Stimulated activated CD8-positive, alpha-beta memory T cell treated with anti-CD3 and anti-CD28 coated beads, Interleukin-2, amount 100 ng/mL, for 48 hours (primary cell): ENCODE measurements at places on chromosomes 11 and 22.
A peak's percentile ranks its signal among the peaks of the same experiment; 100 is the strongest.

DNA sequence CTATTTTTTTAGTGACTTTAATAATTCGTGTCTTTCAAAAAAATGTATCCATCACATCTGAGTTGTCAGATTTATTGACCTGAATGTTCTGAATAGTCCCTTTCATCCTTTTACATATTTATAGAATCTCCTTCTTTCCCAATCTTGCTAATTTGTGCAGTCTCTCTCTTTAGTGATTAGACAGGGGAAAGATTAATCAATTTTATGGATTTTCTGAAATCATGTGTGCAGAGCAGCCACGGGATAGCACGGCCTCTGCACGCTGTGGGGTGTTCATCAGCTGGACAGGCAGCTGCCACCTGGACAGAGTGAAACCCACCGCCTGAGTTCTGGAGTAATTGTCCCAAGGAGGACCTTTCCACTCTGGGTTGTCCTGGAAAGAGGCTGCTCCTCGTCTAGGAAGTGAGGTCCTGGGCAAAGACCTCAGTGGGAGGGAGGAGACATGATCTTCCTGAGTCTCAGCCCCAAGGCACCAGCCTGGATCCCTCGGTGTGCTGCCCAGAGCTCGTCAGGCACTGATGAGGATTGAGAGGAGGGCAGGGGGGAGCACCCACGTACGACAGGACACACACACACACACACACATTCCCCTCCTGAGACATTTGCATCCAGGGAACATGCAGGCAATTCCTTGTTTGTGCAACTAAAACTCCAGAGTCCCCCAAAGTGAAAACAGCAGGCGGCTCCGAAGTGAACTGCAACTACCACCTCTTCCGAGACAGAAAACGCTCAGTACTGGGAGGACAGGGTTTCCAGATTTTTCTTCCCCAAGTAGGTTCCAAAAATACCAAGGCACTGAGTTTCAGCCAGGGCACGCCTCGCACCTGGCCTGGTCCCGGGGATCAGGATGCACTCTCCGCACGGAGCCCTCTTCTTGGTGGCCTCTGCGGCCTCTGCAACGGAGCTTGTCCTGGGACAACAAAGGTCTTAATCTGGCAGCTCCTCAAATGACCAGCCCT lies 22.5 kb upstream of the KRTAP5-6 start:
- DNase-seq = no peak

- DNase-seq = no peak
These were observed 89.3 kb upstream of the OPCML start for GRCh38 chr11:133621611-133622010.

- no peak for DNase-seq
These were observed 11.1 kb downstream of the CCKBR start for GRCh38 chr11:6270584-6271246.

DNA sequence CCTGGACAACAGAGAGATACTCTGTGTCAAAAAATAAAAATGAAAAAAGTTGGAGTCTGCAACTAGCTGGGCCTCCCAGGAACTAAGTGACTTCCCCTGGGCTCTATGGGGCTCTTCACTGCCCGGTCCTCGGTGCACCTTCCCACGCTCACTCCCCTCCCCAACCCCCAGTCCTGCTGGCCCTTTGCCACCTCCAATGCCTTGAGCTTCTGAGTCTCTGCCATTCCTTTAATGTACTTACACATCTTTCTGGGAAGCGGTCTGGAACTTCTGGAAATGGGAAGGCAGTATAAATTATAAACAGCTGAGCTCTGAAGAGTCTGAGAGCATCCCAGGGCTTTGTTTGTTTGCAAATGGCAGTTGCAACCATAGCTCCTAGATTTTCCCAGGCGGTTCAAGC lies 5.9 kb upstream of the BATF2 start:
- no peak for DNase-seq

- no peak for DNase-seq
These were observed 161.4 kb downstream of the METTL15 start for GRCh38 chr11:28269586-28269985.

GRCh38 chr11:7714786-7715185 lies 8.5 kb upstream of the OVCH2 start:
- no peak for DNase-seq

DNA sequence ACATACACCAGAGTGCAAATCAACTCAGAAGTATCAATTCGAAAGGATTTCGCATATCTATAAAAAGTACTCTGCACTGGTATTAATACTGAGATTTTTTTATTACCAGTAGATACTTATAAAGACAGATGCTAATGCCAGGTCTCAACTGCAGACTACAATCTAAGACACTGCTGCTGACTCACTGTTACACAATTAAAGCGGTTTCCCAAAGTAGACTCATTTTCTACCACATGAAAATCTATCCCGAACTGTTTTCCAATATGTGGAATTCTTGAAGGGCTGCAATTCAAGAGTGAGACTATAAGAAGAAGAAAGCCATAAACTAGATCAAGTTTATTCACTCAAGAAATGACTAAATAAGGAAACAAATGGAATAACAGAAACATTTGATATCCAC lies 57.2 kb upstream of the ARHGAP32 start:
- no peak for DNase-seq

DNA sequence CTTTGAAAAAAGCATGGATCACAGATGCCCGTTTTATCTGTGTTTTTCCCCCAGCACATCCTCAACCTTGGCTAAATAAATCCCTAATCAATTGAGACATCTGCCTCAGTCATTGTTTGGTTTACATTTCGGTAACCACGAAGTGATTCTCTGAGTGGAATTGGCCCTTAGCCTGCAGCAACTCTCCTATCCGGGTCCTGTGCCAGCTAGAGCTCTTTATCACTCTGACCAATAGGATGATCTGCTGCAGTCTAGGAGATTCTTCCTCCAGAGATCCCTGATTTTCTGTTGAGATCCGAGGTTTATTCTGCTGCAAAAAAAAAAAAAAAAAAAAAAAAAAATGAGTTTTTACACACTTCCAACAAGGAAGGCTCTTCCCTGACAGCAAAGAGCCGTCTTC lies 137.3 kb downstream of the KCNA4 start:
- no peak for DNase-seq

DNA sequence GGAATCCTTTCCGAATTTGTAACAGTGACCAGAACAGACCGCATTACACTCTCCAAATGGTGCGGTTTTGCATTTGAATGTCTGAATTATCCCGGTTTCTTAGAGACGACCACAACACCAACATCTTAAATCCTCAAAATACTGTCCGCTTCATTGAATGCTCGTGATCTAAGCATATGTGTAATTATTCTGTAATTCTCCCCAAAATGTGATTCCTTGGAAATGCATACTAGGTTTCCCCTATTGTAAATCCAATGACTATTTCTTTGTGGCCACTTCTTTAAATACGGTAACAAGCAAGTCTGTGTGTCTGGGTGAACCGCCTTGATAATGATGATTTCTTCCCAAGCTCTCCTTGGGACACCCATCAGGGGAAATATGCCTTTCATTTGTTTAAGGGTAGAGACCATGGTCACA lies 87.3 kb upstream of the DBX1 start:
- no peak for DNase-seq

- DNase-seq = peak; percentile 93
These were observed at the start of gene TOB2 for GRCh38 chr22:41446639-41447434. Gene TOB2 (minus strand): TSS chr22:41446801. CDS start chr22:41437345, 9,456 bp downstream.

GRCh38 chr22:36486619-36487384 lies 5.4 kb upstream of the TXN2 start:
- DNase-seq = peak; percentile 42

DNA sequence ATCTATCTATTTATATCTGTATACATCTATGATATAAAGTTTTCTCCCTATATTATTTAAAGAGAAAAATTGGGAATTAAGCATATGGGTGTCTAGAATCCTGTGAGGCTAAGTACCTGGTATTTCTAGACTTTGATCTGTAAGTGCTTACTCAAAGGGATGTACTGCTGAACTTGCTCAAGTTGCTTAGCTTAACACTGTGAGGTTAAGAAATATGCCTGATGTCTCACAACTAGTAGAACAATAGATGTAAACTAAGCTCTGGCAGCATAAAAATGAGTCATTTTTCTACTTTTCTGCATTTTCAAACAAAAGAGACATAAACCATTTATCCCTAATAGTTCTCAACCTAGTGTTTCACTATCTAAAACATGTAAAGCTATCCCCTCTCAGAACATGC lies 744.4 kb upstream of the ANO3 start:
- DNase-seq = no peak

DNA sequence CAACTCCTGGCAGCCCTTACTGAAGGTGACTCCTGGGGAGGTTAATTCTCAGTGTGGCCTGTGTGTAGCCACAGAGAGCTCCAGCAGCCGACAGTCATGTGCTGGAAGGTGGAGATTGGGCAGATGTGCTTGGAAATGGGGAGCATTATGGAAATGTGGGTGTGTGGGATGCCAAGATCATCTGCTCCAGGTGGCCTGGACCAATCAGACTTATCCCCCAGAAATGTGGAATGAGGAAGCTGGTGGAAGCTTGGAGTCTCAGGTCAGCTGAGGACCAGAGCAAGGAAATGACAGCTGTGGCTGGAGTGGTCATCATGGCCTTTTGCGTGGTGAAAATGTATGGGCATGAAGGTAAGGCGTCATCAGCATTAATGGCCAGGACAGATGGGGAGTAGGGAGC lies 234.0 kb downstream of the MIAT start:
- no peak for DNase-seq

- DNase-seq = no peak
These were observed 855.8 kb upstream of the LRRC4C start for GRCh38 chr11:42315267-42315666.

DNA sequence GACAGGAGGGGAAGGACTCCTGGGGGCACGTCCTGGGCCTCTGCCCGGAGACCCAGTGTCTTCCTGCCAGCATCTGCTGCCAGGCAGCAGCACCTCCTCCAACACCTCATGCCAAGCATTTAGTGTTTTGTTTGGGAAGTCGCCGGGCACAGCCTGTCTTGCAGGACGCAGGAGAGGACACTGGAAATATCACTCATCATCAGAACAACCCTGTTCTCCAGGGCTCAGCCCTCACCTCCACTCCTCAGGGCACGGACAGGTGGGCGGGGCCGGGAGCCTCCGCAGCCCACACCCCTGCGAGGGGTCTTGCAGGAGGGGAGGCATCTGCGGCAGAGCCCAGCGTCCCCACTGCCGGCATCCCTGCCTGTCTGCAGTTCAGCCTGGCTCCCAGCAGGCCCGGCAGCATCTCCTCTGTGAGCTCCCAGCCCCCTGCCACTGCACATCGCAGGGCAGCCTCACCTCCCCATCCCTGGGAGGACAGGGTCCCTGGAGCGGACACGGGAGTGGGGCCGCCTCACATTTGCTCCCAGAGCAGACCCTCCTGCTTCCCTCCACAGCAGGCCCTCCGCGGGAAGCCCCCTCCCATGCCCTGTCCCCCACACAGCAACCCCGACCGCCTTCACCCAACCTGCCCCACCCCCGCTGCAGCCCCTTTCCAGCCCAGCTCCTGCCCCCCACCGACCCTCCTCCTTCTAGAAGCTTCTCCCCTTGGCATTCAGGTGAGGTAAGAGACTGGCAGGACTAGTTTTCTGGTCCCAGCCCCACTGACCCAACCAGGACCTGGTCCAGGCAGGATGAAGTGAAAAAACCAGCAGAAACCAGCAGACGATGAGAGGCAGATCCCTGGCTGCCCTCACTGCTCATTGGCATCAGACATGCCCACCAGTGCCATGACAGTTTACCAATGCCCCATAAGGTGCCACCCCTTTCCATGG lies 72.7 kb downstream of the BRD1 start:
- DNase-seq = no peak

DNA sequence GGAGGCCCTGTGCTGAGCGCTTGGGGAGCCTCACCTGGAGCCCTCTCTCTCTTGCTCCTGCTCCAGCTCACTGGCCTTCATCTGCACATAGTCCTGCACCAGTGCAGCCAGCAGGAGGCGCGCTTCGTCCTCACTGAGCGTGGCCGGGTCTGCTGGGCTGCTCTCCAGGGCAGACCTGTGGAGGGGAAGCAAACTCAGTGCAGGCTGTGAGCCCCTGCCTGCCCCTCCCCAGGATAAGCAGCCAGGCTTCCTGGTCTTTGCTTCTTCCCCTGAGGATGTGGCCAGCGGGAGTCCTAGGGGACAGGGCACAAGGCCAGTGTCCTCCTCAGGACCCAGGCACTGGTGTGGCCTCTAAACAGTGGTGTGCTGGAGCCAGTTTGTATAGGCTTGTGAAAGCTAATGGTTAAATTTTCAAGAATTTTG lies 2.2 kb downstream of the CALCA start:
- peak; percentile 64 for DNase-seq

DNA sequence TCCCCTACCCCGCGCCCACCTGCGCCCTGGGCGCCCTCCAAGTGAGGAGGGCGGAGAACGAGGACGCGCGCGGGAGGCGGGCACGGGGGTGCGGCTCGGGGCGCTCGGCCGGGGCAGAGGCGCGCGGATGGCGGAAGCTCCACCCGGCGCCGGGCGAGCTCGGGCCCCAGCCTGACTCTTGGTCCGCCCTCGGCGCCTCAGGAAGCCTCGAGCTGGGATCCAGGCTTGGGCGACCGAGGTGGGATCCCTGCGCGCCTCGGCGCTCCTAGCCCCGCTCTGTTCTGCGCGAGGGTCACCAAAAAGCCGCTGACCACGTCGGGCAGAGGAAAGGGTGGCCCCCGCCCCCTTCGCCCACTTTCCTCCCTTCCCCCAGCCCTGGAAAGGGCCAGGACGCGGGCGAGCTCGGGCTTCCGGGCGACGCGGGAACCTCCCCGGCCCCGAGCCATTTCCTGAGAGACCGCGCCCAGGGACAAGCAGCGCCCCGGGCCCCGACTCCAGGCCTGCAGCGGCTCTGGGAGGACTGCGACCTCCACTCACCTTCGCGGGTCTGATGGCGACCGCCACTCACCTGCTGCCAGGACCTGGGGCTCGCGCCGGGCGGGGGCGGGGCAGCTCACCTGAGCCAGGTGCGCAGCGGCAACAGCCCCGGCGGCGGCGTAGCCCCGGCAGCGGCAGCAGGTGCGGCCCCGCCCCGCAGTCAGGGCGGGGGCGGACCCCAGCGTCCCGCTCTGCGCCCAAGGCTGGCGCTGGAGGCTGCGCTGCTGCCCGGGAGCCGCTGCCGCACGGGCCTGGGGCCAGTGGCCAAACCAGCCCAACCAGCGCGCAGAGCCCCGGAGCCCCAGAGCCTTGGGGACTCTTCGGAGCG lies 2.2 kb upstream of the SIGIRR start:
- DNase-seq = no peak

GRCh38 chr22:20037419-20037818 lies 16.5 kb downstream of the TANGO2 start:
- DNase-seq = no peak

- no peak for DNase-seq
These were observed 400.7 kb downstream of the TMEM135 start for GRCh38 chr11:87438416-87438815.

DNA sequence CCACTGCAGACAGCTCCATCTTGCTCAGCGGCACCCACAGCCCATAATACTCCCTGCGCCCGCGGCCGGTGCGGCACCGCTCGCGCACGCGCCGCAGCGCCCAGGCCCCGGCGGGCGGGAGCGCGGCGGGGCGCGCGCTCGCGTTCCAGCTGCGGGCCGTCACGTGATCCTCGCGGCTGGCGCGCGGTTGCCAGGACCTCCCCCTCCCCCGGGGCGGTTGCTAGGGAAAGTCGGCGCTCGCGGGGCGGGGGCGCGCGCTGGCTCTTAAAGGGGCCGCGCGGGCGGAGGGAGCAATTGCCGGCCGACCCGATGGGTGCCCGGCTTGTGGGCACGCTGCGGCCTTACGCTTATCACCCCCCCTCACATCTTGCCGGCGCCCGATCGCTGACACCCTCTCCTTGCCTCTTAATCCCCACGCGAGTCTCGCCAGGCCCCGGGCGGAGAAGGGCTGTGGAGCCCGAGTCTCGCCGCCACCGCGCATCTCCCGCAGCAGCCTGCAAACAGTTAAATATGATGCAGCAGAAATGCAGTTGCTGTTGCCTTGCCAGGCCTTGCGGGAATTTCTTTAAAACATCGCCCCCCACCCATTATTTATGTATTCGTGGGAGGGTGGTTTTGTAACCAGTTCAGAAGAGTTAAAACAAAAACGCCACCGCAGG lies at the start of gene CBX6:
Gene CBX6 (minus strand): TSS at position 45 of the 659 bp plus-strand sequence. CDS start 26 bp downstream, at position 19.
- DNase-seq = peak; percentile 95

- no peak for DNase-seq
These were observed 15.0 kb downstream of the TEAD1 start for GRCh38 chr11:12689029-12689755.
